Thoracic aorta endothelial cell (primary cell): ENCODE measurements at places on chromosomes 13 and 19. TPM values are rescaled to one million over a fixed set of nuclear protein-coding genes. Genes with fewer than 3 reads are reported as not detected.

Gene CPT1C
- 7.5 and 13.3 TPM in 2 replicates for total RNA-seq

Gene KCNK6
- 3.9 and 8.2 TPM in 2 replicates for total RNA-seq

Gene EBPL
- total RNA-seq, result 97.4 and 100 TPM in 2 replicates

Gene KRTDAP
- not detected in 2 replicates for total RNA-seq
